CD4-positive, alpha-beta T cell treated with Interleukin-4 for 1 hour (primary cell): ENCODE measurements at places on chromosomes 6 and 20.

- no peak for DNase-seq
Measured at GRCh38 chr6:27565839-27566779, 93.2 kb upstream of the ZNF184 start.

- peak; percentile 83 for DNase-seq
Measured at GRCh38 chr6:46011188-46012085, 4.2 kb downstream of the CLIC5 start.

GRCh38 chr6:108438918-108439317 lies 121.8 kb upstream of the FOXO3 start:
- DNase-seq: no peak

DNA sequence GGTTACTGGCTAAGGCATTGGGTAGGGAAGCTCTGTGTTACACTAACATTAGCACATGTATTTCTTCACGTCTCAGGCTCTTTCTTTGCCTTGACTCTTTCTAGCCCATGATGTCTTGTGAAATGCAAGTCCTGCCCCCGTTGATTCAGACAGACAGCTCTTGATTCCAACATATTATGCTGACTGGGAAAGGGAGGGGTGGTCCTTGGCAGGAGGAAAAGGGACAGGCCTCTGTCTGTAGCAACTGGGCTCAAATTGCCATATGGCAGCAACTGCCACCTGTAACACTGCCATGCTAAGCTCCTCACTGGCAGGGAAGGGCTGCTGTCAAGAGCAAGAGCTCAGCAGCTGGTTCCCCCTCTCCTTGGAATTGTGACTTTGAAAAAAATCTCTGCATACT lies 5.7 kb upstream of the KCNK15 start:
- DNase-seq: no peak

DNA sequence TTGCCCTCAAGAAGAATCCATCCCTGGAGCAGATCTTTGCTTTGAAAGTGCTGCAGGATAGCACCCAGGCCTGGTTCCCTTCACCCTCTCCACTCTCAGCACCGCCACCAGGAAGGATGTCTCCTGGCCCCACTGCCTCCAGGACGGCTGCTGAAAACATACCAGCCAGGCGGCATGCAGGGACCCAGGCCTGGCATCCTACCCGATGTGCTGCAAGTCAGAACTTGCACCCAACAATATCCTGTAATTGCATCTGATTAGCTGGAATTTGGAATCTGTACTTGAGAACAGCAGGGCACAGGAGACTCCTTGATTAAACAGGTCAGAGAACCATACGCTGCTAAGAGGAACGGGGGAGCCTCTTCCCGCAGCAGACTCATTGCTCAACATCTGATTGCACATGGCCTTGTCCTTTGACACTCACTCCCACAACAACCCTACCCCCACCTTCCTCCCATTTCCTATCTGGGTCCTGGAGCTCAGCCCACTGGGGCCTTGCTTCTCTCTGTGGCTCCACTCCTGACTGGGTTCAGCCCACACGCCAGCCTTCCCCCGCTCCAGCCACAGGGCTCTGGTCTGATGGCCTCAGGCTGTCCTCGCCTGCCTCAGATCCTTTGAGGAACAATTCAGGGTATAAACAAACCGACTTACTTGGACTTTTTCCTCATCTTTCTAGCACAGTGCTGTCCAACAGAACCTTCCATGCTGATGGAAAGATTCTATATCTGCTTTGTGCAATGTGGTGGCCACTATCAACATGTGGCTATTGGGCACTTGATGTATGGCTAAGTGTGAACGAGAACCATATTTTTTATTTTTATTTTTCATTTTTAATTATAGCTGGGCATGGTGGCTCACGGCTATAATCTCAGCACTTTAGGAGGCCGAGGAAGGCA lies 78.0 kb downstream of the FGD2 start:
- DNase-seq: no peak

- DNase-seq: no peak
Measured at GRCh38 chr6:16767765-16768476, 6.7 kb upstream of the ATXN1 start.

DNA sequence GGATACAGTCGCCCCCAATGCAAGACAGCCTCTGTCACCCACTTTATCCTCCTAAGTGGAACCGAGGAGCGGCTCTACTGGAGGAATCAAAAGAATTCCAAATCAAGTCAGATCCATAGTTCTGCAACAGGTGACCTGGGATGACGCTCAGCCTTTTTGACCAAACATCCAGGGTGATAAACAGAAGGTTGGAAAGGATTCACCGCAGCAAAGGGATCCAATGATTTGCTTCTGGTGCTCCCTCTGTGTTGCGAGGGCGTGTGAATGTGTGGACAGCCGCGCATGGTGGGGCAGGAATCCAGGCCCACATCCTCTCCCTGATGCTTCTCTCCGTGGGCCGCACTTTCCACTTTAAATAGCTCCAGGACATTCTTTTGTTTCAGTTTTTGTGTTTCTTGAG lies 116.8 kb upstream of the CDH4 start:
- no peak for DNase-seq

DNA sequence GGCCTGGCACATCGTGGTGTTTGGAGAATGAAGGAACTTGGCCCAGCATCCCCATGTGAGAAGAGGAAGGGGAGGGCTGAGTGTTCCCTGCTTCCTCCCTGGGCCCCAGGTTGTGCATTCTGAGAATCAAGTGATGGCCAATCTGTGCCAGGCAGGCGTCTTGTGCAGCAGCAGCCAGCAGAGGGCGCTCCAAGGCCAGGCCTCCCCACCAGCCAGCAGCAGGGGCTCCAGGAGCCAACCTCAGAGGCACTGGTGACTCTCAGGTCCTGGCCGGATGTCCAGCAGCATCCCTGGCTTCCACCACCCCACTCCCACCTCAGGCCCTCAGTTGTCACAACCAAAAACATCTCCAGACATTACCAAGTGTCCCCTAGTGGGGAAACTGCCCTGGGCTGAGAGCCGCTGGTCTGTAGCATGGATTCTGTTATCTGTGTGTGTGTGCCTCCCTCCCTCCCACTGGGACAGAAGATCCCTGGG lies 192.0 kb downstream of the PREX1 start:
- peak; percentile 53 for DNase-seq

GRCh38 chr6:145044641-145045246 lies 690.6 kb downstream of the EPM2A start:
- no peak for DNase-seq
